NCI-H2029 treated with DMSO at 0.1 percent for 48 hours (cell line): ENCODE measurements at places on chromosomes 5 and 9.
A peak's percentile ranks its signal among the peaks of the same experiment; 100 is the strongest.

- DNase-seq: no peak
Observed at GRCh38 chr5:11177999-11178711, 417.1 kb upstream of the DAP start.

DNA sequence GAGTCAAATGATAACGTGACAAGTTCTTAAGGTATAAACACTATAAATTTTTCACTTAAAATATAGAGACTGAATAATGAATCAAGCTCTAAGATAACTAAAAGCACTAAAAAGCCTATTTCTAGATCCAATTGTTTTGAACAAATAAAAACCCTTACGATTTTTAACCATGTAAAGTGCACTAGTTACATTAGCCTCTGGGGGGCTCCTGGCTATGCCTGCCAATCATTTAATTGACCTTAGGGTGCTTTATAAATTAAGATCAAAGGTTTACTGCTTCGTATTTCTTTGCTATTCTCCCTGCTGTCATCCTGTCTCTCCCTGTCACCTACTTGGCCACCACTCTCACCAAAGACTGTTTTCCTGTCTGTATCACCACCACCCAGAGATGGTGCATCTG lies 133.4 kb downstream of the ESM1 start:
- DNase-seq: no peak

- DNase-seq: no peak
Observed at GRCh38 chr9:130483371-130483971, 38.7 kb downstream of the ASS1 start.

GRCh38 chr9:14203356-14204056 lies 110.4 kb downstream of the NFIB start:
- DNase-seq: peak; percentile 5

- DNase-seq: no peak
Observed at GRCh38 chr5:177162379-177162778, 28.8 kb downstream of the NSD1 start.

GRCh38 chr5:143234162-143234842 lies 169.2 kb downstream of the NR3C1 start:
- DNase-seq: no peak

DNA sequence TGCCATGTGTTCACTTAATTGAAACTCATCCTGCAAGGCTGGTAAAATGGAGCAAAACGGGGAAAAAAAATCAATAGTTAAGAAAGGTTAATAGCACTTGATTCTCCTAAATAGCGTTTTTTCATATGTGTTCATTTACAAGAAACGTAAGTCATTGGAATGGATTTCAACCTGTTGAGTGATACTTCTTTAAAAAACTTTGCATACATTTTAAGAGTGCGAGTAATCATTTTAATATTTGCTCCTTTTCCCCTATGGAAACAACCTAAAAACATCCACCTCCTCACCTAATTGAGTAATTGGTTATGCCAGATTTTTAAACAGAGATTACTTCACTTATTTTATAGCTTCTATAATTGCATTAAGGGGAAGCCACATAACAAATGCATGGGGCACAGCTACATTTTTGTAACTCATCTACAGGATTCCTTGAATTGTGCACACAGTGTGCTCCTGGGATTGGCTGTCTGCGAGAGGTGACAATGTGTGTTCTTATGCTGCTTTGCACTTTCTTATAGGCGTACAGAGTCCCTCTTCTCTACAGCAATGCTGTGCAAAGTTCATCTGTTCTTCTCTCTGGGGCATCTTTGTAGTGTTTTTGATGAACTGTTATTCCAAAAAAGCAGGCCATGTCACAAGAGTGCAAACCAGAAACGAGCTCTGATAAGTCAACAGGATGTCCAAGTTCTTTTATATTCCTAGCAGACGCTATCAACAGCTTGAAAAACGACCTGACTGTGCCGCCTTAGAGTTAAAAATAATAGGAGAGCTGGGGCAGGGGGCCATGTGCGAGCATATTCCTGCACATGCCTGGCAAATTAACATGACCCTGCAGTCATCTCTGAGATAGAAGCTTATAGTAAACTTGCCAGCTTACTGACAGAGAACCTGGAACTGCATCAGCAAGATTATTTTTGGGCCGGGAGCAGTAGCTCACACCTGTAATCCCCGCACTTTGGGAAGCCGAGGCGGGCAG lies 117.9 kb downstream of the GOLPH3 start:
- no peak for DNase-seq

DNA sequence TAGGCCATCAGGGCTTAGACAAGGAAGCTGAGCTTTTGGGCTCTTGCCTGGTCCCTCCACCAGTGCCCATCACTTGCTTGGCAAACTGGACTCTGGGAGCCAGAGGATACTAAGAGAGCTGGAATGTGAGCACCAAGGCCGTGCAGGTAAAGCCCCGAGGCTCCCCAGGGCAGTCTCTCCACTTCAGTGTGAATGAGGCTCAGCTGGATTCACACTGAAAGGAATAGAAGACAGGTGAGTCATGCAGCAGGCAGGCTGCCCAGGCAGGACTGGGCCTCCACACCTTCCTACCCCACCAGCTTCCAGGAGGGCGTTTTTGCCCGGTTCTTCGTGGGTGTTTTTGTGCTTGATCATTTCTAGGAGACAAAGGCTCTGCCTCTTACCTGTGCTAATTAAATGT lies 7.3 kb upstream of the CTSV start:
- DNase-seq: peak; percentile 7

DNA sequence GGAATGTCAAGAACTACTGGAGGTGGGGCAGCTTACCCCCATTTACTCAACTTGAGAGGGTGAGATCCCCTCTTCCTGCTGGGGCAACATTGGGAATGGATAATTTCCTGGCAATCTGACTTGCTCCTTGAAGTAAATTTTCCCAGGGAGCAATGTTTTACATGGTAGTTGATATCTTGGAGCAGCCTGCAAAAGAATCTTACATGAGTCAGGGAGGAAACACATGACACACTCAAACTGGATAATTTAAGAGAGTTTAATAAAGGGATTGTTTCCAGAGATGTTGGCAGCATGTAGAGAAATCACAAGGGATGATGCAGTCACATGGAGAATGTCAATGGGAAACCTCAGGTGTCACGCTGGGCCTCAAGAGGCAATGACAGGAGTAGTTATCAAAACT lies 212.5 kb downstream of the GAS1 start:
- no peak for DNase-seq
